ENCODE measurements at places on chromosomes 5 and 9. TPM values are rescaled to one million over a fixed set of nuclear protein-coding genes. Genes with fewer than 3 reads are reported as not detected.

The POU5F2 gene
- total RNA-seq: 1.1 TPM

The PLAC8L1 gene
- not detected for total RNA-seq

The SOX30 gene
- total RNA-seq: 0.28 TPM

The PCDHGB1 gene
- 1.1 TPM for total RNA-seq

The CDH6 gene
- total RNA-seq: 1.1 TPM

The DPYSL3 gene
- total RNA-seq: 10.0 TPM

The CYSRT1 gene
- total RNA-seq: 0.47 TPM

The HTR1A gene
- not detected for total RNA-seq

The IL13 gene
- not detected for total RNA-seq

The ZNF366 gene
- total RNA-seq: 1.0 TPM

The SMIM32 gene
- 17.7 TPM for total RNA-seq

The LURAP1L gene
- 26.6 TPM for total RNA-seq

The HEMGN gene
- total RNA-seq: not detected

The LECT2 gene
- not detected for total RNA-seq

The SPATA31C1 gene
- not detected for total RNA-seq

The EGFLAM gene
- 0.98 TPM for total RNA-seq

Measured in left colon (tissue), 2 donors.